Ascending aorta (tissue), 2 donors: ENCODE measurements at places on chromosomes 3 and 15.

GRCh38 chr3:177375316-177375715, 178.0 kb upstream of the TBL1XR1 start:
- DNase-seq, result no peak

- DNase-seq, result peak; percentile 31
Measured at GRCh38 chr3:139269984-139270383, 73.8 kb upstream of the MRPS22 start.

DNA sequence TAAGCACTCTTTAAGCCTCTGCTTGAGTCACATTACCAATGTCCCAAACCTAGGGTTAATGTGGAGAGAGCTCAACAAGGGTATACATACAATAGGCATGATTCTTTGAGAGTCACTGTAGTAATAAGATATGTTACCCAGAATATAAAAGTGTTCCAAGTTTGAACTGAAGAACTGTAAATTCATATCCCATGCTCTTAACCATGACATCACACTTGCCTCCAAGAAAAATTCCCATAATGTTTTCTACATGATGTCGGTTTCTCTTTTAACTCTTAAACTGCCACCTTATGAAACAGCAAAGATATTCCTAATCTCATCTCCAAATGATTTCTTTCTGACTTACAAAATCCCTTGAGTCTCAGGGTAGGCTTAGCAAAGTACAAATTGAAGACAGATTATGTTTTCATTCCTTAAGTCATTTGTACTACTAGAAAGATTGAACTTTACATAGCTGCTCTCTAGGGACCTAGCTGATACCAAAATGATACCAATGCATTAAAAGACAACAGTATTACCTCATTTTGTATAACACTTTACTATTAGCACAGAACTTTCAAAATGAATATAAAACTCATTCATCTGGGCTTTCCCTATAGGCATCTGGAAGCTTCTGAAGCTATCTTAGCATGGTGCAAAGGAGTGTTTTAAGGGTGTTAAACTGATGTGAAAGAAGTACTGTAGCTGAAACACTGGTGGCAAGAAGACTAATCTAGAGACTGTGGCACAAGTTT, 127.1 kb downstream of the KCNMB2 start:
- no peak for DNase-seq

DNA sequence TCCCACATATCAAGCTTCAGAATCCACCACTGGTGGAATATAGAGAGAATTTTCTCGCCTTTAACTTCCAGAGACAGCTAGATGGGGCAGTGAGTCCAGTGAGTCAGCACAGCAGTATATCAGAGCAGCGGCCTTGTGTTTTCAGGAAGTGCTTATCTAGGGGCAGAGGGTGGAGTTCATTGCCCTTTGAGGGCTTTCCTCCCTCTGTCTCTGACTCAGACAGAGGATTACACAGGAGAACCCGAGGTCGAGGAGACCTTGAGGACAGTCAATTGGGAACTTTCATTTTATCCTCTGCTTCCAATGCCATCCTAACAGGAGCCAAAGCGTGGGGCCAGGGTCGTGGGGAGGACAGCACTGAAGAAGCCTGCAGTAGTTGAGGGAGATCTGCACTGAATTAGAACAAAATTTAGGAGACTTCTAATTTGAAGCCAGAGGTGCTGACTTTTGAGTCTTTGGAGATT, 109.6 kb upstream of the UMPS start:
- no peak for DNase-seq

DNA sequence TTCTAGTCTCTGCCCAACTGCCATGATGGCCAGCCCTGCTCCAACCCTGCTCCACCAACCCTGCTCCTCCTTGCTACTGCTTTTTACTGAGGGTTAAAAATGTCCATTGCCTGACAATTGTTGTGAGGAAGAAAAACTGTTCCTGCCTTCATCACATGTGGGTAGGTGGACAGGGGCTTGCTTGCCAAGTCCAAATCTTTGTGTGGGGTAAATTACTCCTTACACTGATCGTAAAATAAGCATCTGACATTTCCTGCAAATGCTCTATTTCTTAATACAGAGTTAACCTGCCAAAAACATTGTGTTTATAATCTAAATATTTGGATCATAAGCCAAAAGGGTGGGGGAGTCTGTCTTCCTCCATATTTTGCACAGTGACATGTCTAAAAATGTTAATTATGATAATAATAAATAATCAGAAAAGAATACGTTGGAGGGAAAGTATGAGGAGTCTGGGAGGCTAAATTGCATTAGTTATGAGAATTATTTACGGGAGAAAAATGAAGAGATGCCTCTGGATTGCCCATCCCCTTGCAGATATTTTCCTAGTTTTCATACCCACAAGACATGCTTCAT, 242.5 kb upstream of the TBL1XR1 start:
- no peak for DNase-seq

DNA sequence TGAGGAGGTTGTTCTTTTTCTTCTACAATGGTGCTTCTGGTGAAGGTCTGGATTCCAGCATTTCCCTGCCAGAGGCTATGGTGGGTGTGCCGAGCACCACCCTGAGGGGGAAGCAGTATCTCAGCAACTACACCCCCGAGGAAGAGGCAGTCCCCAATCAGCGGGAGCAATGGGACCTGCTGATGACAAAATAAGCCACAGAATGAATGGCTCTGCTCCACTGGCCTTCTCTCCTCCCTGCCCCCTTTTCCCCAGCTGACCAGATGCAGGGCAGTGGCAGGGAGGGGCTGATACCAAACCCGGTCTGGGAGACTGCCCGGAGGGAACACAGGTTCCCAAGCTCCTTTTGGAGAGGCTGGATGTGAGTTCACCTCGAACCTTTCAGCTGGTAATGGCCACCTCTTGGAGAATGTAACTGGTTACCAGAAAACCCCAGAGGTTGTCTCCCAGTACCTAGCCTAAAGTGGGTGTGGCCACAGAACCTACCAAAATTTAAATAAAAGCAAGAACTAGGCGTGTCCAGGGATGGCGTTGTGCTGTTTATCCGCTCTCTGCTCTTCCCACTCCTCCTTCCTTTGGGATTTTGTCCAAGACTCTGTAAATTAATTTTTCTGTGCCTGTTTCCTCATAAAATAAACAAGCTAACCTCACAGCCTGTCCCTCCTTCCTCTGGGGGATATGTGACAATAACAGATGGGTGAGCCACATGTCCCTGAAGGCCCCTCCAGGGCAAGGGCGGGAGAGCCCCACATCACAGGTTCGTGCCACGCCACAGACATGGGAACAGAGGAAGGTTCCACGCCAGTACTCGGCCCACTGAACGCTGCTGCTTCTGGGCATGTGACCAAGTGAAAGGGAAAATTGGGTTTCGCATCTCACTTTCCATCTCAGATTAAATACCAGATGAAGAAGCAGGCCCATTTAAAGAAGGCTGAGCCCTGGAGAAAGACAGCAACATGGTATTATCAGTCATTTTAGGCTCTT, 35.1 kb upstream of the SPTBN5 start:
- no peak for DNase-seq

DNA sequence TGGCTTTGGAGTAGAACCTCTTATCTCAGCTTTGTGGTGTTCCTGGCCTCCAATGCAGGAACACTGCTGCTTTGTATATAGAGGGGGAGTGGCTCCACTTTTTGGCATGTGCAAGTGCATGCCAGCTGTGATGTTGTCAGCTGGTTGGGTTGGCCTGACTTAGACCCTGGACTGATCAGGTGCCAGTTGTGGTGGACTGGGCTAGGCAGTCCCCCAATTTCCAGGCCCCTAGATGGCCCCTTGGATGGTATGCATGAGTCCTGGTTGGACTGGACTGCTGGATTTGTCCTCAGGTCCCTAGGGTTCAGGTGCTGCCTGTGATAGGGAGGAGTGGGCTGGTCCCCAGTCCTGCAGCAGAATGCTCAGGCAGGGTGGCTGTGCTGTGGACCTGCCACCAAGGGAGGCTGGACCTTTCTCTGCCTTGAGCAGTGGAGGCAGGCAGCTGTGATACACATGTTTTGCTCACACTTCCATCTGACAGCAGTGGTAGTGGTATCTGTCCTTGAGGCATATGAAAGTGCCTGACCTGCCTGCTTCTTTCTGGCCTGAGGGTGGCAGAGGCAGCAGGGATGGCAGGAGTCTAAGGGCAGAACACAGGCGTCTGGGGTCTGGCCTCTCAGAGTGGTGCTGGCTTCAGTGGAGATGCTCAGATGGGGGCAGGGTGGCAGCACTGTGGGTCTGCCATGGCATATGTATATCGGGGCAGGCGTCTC, 74.8 kb downstream of the STXBP5L start:
- DNase-seq, result no peak

GRCh38 chr15:83565553-83566159, 88.3 kb upstream of the ADAMTSL3 start:
- no peak for DNase-seq

DNA sequence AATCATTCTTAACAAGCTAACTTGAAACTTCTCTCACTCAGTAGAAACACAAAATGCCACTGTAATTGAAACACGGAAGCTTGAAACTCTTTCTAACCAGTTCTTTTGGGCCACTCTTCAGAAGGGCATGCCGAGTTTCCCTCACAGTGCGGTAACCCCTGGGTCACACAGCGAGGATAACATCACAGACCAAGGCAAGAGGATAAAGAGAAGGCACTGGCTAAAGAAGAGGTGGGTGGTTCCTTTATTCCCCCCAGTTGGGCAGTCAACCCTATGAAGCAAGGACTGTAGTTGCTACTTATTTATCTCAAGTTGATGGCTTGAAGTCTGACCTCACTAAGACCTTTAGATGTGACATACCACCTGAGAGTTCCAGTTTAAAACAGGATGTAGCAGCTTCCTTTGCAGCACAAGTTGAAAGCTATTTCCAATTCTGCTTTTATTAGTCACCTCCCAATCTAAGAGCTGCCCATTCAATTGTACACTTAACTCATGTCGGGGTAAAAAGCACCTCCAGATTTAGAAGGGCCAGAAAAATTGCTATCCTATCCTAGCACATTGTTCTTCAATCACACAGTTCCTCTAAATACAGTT, 272.4 kb downstream of the TIGIT start:
- DNase-seq, result no peak

GRCh38 chr3:17290894-17291293, 406.1 kb downstream of the PLCL2 start:
- DNase-seq, result no peak

DNA sequence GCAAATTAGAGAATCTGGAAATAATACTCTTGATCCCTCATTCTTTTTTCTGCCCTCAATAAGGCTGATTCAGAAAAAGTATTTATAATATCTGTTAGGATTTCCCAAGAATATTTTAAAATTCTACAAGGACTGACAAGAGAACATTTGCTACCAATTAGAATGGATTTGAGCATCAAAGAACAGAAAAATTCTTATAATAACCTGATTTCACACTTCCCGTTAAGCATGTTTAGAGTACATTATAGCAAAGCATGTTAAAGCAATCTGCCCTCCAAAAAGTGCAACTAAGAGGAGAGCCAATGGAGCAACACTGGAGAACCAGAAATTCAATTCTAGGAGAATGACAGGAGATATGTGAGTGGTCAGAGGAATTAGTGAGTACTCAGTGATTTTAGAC, 57.2 kb downstream of the THBS1 start:
- DNase-seq, result no peak

- no peak for DNase-seq
Measured at GRCh38 chr3:122810734-122811133, 15.9 kb downstream of the SLC49A4 start.

DNA sequence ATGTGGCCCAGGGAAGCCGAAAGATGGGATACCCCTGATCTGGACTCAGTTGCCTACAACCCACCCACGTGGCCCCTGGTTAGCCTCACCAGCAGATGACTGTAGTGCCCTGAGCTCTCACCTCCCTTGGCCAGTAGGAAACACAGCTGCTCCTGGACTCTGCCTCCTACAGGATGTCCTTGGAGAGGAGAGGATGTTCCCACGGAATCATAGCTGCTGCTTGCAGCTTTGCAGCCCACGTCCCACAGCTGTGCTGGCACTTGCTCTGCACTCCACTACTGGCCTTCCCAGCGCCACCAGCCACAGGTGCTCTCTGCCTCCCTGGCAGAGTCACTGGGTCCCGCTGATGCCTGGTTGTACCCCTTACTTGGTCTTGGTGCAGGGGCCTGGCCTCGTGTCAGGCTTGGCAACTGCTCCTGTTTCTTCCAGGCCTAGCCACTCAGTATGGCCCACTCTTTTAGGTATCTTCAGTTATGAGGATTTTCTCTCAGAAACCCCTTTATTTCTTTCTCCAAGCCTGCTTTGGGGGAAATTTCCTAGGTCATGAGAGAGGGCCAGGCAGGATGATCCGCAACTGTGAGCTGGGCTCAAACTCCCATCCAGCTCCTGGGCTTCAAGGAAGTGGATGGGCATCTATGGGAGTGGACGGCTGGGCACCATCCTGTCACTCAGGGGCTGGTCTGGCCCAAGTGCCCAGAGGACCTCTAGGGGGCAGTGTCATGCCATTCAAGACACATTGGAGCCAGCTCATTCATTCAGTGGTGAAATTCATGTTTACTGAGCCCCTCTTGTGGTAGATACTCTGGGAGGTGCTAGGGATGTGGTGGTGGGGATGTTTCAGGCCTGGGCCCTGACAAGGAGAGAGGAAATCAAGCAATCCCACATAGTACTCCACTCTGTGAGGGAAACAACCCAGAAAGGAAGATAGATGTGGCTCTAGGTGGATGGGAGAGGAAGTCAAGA, 16.2 kb upstream of the VILL start:
- no peak for DNase-seq

DNA sequence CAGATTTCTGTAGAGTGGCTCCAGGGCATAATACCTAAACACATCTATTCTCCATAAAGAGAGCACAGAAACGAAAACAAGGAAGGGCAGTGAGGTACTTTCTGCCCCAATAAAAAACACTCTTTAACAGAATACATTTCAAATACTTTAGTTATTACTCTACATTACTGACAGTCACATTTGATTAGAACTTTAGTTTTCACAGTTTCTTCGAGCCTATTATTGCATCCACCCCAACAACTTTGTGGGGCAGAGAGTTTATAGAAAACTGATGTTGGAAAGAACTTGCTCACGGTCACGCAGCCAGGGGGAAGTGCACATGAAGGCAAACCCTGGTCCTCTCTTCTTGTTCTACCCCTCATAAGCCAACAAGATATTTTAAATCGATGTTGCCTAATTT, 9.0 kb downstream of the VPS39 start:
- no peak for DNase-seq

DNA sequence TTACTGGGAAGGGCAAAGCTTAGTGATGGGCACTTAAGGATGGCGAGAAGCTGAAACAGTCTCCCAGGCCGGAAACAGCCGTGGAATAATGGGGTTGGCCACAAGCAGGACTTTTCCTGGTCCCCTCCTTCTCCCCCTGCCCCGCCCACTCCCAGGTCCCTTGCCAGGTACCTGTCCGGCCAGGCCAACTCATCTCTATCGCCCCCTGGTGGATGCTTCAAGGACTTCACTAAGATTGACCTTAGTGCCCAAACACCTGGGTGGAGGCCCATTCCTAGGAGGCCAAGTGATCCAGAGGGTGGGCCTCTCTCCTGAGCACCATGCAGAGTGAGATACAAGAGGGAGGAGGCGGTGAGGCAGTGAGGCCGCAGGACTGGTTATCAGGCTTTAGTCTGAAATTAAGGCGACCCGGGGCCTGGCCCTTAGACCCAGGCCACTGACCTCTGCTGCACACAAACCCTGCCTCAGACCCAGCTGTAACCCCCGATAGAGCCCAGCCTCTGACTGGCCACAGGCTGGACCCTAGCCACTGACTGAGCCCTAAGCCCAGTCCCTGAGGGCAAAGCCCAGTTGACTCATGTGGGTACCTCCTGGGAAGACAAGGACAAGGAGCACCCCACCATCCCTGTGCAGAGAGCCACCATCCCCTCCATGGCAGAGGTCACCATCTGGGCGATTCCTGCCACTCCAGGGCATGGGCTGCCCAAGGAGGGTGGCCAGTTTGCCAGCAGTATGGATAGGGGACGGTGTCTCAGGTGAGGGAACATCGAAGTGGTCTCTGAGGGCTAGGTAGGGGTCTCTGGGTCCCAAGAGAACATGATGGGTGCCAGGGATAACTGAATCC, 37.6 kb downstream of the VIPR1 start:
- DNase-seq, result no peak
